ENCODE measurements at places on chromosomes 6 and 20.

DNA sequence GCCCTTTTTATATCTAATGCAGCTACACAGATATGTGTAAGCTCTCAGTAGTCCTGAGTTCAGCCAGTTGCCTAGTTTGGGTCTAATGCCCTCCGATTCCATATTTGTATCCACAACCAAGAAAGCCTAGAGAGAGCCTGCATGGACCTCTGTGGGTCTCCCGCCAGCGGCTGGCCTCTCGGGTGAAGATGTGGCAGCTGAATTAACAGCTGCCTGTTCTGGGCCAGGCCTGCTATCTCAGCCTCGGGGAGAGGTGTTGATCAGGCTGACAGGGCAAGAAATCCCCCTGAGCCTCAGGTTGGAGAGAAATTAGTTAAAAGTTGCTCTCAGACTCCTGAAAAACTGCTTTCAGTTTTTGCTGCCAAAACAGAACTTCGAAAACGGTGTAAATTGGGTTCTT is 19.8 kb downstream of the PTK7 start:
- no peak for DNase-seq

GRCh38 chr6:110828396-110828795 is 13.1 kb upstream of the CDK19 start:
- DNase-seq = no peak

DNA sequence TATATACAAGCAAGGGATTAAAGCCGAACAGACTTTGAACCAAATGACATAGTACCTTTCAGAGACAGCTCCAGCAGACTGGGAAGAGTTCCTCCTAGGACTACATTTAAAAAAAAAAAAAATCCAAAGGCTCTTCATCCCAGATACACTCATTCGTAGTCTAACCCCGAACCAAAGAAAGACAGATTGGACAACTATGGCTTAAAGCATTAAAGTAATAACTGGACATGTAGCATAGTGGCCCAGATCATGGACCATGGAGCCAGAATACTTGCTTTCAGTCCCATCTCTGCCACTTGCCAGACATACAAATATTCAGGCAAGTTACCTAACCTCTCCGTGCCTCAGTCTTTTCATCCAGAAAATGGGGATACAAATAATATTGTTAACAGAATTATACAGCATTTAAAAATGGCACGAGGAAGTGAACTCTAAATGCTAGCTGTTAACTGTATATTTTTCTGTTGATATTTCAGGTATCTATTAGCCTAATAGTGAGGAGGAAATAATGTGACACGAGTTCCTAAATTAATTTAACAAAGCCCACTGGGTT is 123.7 kb downstream of the HIVEP2 start:
- no peak for DNase-seq

DNA sequence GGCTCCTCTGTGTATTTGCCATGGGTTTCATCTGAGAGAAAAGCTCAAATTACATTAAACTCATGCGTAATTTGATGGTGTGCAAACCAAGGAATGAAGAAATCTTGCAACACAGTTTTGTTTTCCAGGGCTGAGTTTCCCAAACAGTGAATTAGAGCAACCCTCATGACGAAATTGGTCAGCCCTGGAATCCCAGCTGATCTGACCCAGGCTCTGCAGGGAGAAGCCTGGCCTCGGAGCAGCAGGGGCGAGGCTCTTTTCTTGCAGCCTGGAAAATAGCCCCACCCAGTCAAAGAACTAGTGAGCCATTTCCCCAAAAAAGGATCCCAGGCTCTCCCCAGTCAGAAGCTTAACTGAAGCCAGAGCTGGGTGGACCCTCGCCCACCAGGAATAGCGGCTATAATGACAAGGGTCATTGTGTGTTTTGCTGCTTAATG is 107.3 kb upstream of the SNX9 start:
- DNase-seq = no peak

GRCh38 chr6:135994857-135995544 is 143.5 kb downstream of the PDE7B start:
- DNase-seq = no peak

GRCh38 chr6:2739335-2739734 is 11.4 kb downstream of the MYLK4 start:
- DNase-seq = no peak

DNA sequence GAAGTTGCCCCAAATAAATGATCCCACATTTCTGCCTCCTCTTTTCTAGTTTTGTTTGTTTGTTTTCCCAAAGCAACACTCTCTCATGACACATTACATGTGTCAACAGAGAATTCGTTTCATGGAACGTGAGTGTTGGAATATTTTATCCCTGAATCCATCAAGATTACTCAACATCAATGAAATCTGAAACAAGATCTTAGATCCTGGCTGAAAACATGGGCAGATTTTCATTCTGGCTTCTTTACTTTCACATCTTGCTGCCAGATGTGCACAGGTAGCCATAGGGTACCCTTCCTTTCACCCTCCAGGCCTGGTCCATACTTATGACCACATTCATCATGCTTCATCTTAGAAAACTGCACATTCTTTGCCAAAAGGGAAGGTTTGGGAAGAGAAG is 347.0 kb downstream of the DOK5 start:
- no peak for DNase-seq

DNA sequence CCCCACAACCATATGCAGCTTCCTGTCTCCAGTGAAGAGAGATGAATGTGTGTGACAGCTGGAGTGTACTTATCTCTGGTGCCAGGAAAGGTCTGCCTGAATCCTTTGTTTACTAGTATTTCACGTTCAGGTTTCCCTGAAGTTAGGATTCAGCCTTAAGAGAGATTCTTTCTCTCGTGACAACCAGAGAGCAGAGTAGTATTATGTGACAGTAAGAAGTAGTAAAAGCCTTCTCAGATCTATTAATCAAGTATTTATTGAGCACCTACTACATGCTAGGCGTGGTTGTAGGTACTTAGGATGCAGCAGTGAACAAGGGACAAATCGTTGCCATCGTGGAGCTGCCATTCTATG is 949 bp downstream of the KIFC1 start:
- no peak for DNase-seq

GRCh38 chr20:46682063-46682821 is 7.0 kb downstream of the TP53RK start:
- no peak for DNase-seq

DNA sequence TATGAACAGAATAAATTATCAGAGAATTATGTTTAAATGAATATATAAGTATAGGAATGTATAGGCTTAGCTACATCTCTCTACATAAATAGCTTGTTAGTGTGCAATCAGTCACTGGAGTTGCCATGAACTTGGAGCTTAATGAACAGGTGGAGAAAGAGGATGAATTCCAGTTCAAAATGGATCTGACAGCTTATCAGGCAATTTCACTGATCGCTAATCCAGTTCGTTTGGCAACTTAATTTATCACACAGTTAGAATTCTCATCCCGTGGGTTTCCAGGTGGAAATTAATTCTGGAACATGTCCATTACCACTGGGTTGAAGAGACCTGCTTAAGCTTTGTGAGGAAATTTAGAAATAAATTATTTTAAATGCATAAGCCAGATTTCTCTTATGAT is 118.1 kb downstream of the MACROD2 start:
- DNase-seq = no peak

GRCh38 chr6:120214088-120214499 is 864.5 kb upstream of the MAN1A1 start:
- DNase-seq = no peak

GRCh38 chr6:127073222-127073621 is 45.2 kb upstream of the RSPO3 start:
- no peak for DNase-seq

GRCh38 chr20:57659517-57660180 is 39.4 kb upstream of the ZBP1 start:
- peak; percentile 17 for DNase-seq

DNA sequence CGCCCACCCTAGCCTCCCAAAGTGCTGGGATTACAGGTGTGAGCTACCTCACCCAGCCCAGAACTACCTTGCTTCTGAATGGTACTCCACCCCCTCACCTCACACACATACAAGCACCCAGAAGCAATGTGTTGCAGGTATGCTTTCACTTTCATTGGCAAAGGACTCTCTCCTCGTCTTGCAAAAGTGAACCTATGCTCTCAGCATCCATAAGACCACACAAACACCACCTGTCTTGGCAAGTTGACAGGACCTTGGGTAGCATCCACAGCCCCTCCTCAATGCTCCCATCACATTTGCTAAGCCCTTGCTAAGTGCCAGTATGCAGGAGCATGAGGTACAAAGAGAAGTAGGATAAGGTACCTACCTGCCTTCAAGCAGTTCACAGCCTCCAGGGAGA is 3.7 kb downstream of the KIF13A start:
- DNase-seq = no peak

GRCh38 chr20:24781418-24781980 is 167.6 kb upstream of the CST7 start:
- no peak for DNase-seq

- DNase-seq = no peak
Measured at GRCh38 chr20:4088766-4089165, 73.4 kb upstream of the RNF24 start.

DNA sequence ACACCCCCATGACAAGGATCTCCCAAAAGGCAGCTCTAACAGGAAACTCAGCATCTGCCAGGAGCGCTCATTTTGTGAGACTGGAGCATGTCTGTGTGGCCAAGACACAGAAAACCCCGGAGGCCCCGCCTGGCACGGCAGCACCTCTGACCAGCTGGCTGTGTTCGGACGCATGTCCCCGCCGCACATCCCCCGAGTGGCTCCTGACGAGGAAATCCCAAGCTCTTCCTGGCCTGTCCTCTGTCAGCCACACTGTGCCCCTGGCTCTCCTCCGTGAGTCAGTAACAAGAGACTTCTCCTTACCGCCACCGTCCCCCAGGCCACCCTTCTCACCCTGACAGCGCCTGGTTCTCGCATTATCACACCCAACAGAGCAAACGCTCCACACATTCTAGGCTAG is 14.4 kb downstream of the SLC2A4RG start:
- no peak for DNase-seq

- DNase-seq = no peak
Measured at GRCh38 chr6:2563635-2564034, 187.1 kb downstream of the MYLK4 start.

GRCh38 chr6:148358196-148358785 is 15.7 kb downstream of the SASH1 start:
- no peak for DNase-seq

GRCh38 chr6:159093609-159094443 is 49.0 kb upstream of the TAGAP start:
- no peak for DNase-seq

DNA sequence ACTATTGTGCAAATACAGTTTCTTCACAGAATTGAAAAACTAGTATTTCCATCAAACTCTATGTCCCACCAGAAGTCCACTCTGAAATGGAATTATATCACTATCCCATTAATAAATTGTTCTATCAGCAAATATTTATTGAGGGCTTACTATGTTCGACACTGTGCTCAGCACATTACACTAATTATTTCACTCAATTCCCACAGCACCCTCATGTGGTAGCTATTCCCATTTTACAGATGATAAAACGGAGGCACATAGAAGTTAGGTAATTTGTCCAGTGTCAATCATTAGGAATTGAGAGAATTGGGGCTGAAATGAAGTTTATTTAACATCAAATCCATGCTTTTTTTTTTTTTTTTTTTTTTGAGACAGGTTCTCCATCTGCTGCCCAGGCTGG is 52.5 kb downstream of the MKKS start:
- DNase-seq = no peak

GRCh38 chr6:67885081-67886033 is 749.7 kb upstream of the ADGRB3 start:
- DNase-seq = no peak

DNA sequence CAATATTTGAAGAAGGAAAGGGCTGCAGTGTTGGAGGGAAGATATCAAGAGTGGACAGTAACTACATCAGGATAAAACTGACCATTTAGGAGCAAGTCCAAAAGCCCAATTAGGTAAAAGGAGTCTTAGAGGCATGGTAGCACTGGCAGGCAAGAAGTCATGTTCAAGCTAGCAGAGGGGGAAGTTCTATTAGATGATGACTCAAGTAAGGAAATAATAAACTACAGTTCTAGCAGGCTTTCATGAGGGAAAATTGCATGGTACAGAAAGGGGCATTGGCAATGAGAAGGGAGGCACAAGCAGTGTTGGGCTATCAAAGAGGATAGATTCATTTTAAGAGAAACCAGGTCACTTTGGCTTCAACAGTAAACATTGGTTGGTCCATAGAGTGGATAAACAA is 156.1 kb upstream of the PTPRK start:
- no peak for DNase-seq

GRCh38 chr6:37056439-37057127 is 51.1 kb downstream of the FGD2 start:
- no peak for DNase-seq

DNA sequence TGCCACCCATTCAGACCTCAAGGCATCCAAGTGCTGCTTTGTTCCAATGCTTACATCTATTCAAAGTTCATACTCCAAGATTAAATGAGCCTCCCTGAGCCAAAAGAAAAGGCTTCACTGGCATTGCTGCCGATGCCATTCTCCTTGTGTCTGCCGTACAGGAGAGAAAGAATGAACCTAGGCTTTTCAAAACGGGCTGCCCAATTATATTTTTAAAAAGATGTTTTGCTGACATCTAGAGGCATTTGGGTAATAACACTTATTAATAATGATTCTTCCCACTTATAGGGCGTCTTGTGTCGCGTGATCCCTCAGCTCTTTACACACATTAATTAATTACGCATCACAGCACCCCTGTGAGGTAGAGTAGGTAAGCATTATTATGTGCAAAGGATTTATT is 545.6 kb downstream of the PKHD1 start:
- no peak for DNase-seq

GRCh38 chr6:105669232-105669631 is 266.4 kb upstream of the PREP start:
- DNase-seq = no peak

DNA sequence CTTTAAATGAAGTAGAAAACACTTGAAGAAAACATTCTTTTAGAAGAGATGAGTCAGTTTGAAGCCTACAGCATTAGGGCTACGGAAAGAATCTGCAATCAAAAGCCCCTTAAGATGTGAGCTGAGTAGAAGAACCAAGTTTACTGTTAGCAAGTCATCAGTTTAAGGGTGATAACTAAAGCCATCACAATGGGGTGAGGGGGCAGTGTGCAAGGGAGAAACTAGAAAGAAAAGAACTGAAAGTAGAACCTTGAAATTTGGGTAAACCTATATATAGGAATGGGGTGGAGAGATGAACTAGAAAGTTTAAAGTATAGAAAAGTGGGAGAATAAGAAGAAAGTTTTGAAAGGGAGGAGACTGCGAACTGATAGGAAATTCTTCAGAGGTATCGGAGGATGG is 212.9 kb downstream of the COL19A1 start:
- DNase-seq = no peak
